ENCODE measurements at places on chromosomes 6 and 20. TPM values are rescaled to one million over a fixed set of nuclear protein-coding genes. Genes with fewer than 3 reads are reported as not detected.

PCNA gene
- 405 TPM for total RNA-seq

TP53TG5 gene
- not detected for total RNA-seq

CCN5 gene
- not detected for total RNA-seq

CBLN4 gene
- total RNA-seq = under 0.01 TPM

SAPCD1 gene
- 0.27 TPM for total RNA-seq

TMEM244 gene
- 2.7 TPM for total RNA-seq

FERMT1 gene
- 5.7 TPM for total RNA-seq

C6orf141 gene
- 13.2 TPM for total RNA-seq

TULP4 gene
- total RNA-seq = 69.4 TPM

GPR31 gene
- not detected for total RNA-seq

METTL24 gene
- not detected for total RNA-seq

IPCEF1 gene
- not detected for total RNA-seq

MAP7 gene
- 0.95 TPM for total RNA-seq

PTPN1 gene
- total RNA-seq = 33.4 TPM

TRIM31 gene
- not detected for total RNA-seq

CLPSL2 gene
- total RNA-seq = not detected

SRMS gene
- total RNA-seq = not detected

ALDH5A1 gene
- total RNA-seq = 3.4 TPM
